NCI-H2081 (cell line): ENCODE measurements at places on chromosomes 6 and 20.

- DNase-seq, result no peak
Measured at GRCh38 chr6:70051197-70052124, 185.1 kb downstream of the COL19A1 start.

- DNase-seq, result no peak
Measured at GRCh38 chr6:42813074-42813645, 31.3 kb downstream of the BICRAL start.

- DNase-seq, result peak; percentile 52
Measured at GRCh38 chr6:56637640-56638039, 5.0 kb downstream of the DST start.

DNA sequence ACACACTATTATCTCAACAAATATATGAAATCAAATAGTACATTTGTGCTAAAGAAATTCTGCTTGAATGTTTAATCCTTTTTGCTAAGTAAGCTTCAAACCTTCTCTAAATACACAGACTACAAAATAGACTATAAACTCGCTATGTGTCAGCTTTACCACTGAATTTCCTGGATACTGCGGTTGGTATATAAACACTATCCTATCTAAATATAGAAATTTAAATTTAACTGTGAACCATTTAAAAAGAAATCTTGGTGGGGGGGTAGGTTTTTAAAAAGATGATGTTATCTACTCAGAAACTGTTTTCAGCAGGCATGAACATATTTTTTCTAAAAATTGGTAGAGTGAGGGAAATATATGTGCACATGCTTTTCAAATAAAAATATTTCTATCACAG is 306.5 kb upstream of the RUNX2 start:
- no peak for DNase-seq

- no peak for DNase-seq
Measured at GRCh38 chr6:20399518-20399917, 2.2 kb upstream of the E2F3 start.

GRCh38 chr6:143361536-143362191 is 88.8 kb downstream of the ADAT2 start:
- DNase-seq, result no peak

GRCh38 chr6:15630202-15630601 is 32.6 kb downstream of the DTNBP1 start:
- DNase-seq, result no peak

GRCh38 chr20:17500826-17501225 is 30.4 kb downstream of the BFSP1 start:
- DNase-seq, result no peak

DNA sequence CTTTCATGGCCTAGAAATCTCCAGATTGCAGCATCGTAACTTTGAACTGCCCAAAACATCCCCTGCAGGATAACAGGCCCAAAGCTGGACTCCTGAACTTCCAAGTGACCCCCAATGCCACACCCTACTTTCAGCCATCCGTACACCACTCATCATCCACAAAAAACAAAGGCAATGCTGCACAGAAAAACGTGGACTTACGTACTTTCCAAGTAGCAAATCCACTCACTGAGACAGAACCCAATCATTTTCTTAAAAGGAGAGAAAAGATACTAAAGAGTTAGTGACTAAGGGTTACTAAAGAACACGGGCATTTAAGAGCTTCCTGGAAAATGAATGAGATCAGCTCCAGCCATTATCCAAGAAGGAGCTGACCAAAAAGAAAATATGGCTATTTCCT is 211.0 kb downstream of the WDR27 start:
- no peak for DNase-seq

- peak; percentile 42 for DNase-seq
Measured at GRCh38 chr6:151627689-151628444, 134.1 kb downstream of the CCDC170 start.

DNA sequence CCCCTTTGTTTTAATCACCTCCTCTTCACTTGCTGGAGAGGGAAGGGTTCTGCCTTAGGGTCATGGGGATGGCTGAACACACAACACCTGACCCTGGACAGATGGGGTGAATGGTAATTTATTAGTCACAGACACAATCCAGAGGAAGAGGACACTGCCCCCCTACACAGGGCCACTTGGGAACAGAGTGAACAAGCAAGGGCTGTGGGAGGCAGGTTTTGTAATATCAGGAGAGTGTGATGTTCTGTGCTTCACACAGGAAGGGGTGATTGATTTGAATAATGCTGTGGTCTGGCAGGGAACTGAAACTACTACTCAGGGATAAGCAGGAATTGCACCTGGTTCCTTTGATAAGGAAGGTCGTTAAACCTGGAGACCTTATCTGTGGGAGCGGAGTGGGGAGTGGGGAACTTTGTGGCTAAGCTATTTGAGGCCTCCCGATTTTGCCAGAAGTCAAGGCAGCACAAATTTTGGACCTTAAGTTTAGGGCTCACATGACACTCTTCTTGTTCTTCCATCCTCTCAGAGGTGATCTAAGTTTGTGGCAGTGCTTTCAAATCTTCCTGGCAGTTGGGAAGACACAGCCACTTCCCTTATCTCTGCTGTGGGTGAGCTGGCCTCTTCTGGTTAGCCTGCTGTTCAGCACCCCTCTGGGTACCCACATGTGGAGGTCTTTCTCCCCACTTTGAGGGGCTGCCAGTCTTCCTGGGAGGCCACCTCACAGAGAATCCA is 77.8 kb downstream of the CD164 start:
- no peak for DNase-seq

DNA sequence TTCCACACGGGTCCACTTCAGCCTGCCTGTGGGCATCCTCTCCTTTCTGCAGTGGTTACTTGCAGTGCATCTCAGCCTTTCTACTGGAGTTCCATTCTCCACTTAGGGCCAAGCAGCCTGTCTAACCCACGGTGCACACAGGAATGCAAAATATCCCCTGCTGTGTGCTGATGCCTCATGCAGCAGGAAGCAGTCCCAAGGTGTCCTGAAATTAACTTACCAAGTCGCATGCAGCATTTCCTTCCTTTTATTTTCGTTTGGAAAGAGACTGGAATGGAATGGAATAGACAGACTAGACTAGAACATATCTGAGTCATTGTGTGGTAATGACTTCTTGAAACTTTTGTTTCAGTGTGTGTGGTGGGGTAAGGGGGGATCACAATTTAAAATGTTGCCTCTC is 25.9 kb upstream of the FOXQ1 start:
- no peak for DNase-seq

GRCh38 chr6:2777249-2777648 is 12.1 kb downstream of the WRNIP1 start:
- DNase-seq, result no peak

DNA sequence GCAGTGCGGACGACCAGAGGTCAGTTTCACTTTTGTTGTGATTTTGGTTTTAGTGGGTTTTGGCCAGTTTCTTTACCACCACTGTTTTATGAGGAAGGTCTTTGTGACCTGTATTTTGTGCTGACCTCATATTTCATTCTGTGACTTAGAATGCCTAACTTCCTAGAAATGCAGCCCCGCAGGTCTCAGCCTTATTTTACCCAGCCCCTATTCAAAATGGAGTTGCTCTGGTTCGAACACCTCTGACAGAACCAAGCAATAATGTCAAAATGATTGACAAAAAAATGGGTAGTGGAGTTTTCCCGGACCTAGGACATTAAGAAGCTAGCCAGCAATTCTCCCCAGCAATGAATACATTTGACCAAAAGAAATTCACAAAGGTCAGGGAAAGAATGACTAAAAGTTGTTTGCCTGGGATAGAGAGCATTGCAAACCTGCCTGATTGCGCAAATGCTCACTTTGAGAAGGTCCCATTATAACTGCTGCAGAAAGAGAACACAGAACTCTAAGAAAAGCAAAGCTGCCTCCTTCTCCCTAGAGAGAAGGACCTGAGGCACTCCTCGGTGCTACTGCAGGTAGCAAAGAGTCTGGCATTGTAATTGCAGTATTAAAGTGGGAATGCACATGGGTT is 288.8 kb downstream of the ADGB start:
- no peak for DNase-seq

GRCh38 chr20:50381771-50382593 is 128.2 kb upstream of the PTPN1 start:
- DNase-seq, result no peak

- DNase-seq, result no peak
Measured at GRCh38 chr20:25015986-25016385, 23.4 kb upstream of the APMAP start.

- DNase-seq, result peak; percentile 26
Measured at GRCh38 chr6:145028144-145028818, 707.0 kb downstream of the EPM2A start.

DNA sequence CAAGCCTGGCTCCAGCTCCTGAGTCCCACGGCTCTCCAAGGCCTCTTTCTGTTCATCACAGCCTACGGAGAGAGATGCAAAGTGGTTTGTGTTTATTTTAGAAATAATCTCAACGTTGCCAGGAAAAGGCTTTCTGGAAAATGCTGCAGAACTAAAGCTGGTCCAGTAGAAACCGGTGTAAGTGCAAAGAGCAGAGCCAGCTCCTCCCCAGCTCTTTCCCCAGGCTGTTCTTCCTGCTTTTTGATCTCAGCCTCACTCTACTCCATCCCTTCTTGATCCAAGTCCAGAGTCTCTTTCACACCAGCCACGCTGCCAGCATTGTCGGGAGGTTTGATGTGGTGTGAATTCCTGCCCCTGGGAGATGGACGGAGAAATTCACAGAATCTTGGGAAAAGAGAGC is 69.8 kb downstream of the TMEM170B start:
- no peak for DNase-seq

GRCh38 chr6:27019651-27020552 is 227.6 kb upstream of the PRSS16 start:
- DNase-seq, result peak; percentile 94

- no peak for DNase-seq
Measured at GRCh38 chr20:11432407-11432806, 485.3 kb upstream of the BTBD3 start.

- DNase-seq, result peak; percentile 76
Measured at GRCh38 chr20:1469925-1470571, 3.4 kb upstream of the NSFL1C start.

GRCh38 chr6:166438211-166438861 is 55.6 kb upstream of the MPC1 start:
- no peak for DNase-seq

DNA sequence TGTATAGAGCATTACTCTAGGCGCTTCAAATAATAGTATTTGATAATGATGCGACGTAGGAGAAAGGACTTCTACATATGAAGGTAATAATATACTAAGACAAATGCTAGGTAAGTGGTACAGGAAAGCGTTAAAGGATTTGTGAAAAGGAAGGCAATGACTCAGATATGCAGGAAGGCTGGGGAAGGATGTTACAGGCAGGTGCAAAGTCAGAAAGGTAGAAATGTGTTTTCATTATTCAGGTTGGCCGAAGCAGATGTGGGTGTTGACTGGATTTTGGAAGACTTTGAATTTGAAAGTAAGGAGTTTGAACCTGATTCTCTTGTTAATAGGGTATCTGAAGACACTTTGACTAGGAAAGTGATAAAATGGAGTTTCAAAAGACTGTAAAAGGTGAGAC is 51.0 kb downstream of the STK4 start:
- DNase-seq, result no peak

DNA sequence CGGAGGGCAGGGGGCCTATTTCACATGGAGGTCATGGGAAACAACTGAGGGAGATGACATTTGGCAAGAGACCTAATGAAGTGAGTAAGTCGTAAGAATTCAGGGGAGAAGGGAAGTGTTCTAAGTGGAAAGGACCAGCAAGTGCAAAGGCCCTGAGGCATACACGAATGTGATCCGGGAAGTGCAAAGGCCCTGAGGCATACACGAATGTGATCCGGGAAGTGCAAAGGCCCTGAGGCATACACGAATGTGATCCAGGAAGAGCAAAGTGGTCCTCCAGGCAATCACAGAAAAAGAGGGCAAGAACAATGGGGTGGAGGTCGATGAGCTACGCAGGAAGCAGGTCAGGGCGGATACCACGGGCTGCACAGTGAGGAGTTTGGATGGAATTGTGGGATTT is 24.2 kb upstream of the EXOC2 start:
- no peak for DNase-seq

GRCh38 chr6:161091972-161092701 is 100.6 kb downstream of the MAP3K4 start:
- no peak for DNase-seq

- DNase-seq, result no peak
Measured at GRCh38 chr6:157887892-157888291, 64.8 kb downstream of the SNX9 start.

DNA sequence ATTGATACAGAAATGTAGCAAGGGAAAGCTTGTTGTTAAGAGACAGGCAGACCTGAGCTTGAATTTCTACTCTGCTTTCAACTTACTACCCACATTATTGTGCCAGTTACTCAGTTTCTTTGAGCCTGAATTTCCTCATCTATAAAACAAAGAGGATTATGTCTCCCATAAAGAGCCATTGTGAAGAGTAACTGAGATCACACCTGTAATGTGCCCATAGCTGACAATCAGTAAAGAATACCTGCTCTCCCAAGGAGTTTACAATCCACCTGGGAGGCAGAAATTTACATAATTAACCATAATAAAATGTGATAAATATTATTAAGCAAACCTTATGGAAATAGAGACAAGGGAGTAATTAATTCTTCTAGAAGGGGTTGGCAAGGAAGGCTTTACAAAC is 204.9 kb downstream of the EPM2A start:
- DNase-seq, result no peak

- DNase-seq, result no peak
Measured at GRCh38 chr6:115733426-115733825, 327.3 kb downstream of the FRK start.

GRCh38 chr20:41540459-41540858 is 77.7 kb downstream of the CHD6 start:
- DNase-seq, result no peak

DNA sequence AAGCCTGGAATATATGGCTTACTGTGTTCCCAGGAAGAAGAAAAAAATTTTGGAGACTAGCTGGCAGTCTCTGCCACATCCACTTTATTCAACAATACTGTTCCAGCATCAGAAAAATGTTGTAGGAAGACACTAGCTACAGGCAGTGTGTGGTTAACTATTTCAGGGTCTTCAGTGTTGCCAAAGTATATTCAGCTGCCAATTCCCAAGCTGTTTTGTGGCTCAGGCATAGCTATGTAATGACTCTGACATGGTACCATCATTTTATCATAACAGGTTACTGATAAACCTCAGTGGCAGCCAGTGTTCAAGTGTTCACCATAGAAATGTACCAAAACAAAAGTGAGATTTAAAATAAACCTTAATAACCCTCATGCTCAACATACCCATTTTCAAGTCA is 503.1 kb downstream of the ADGRB3 start:
- DNase-seq, result no peak

DNA sequence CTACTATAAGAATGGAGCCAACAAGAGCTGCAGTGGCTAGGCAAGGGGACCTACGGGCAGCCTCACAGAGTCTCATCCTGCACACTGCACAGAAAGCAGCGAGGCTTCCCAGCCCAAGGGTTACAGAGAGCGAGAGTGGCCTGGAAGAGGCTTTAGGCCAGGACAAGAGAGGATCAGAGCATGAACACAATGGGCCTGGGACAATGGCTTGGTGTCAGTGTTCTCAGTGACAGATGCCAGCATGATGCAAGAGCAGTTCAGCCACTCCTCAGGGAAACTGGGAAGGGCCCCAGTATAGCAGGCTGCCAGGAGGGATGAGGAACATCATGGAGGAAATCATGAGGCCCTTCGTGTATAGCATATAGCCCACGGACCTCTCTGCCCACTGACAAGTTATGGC is 108.0 kb downstream of the NUS1 start:
- no peak for DNase-seq
